ENCODE measurements at places on chromosomes 5 and 9. TPM values are rescaled to one million over a fixed set of nuclear protein-coding genes. Genes with fewer than 3 reads are reported as not detected.

The OTP gene
- total RNA-seq, result 0.12 TPM

The KCNV2 gene
- not detected for total RNA-seq

The TNC gene
- total RNA-seq, result 1.0 TPM

The MED22 gene
- total RNA-seq, result 31.2 TPM

The TLE4 gene
- total RNA-seq, result 9.8 TPM

The SELENOP gene
- 0.61 TPM for total RNA-seq

The NTMT1 gene
- total RNA-seq, result 71.6 TPM

The SPRY4 gene
- 7.1 TPM for total RNA-seq

The FRMD3 gene
- total RNA-seq, result 4.9 TPM

The YTHDC2 gene
- 8.6 TPM for total RNA-seq

The SPAG8 gene
- total RNA-seq, result 0.72 TPM

The LECT2 gene
- not detected for total RNA-seq

The SAPCD2 gene
- total RNA-seq, result 26.4 TPM

The TERT gene
- total RNA-seq, result 1.4 TPM

The PIP5KL1 gene
- 2.0 TPM for total RNA-seq

The DOLPP1 gene
- 18.3 TPM for total RNA-seq

The CCL27 gene
- total RNA-seq, result not detected

The FAM221B gene
- not detected for total RNA-seq

The IL33 gene
- 0.33 TPM for total RNA-seq

The TMEM252 gene
- not detected for total RNA-seq

The CLINT1 gene
- total RNA-seq, result 71.3 TPM

The FOXD4 gene
- 0.34 TPM for total RNA-seq

The CEL gene
- total RNA-seq, result 0.88 TPM

Measured in A549 treated with ZK216348 at 1 μM for 4 hours (cell line).